ENCODE measurements at places on chromosomes 1 and 21.

DNA sequence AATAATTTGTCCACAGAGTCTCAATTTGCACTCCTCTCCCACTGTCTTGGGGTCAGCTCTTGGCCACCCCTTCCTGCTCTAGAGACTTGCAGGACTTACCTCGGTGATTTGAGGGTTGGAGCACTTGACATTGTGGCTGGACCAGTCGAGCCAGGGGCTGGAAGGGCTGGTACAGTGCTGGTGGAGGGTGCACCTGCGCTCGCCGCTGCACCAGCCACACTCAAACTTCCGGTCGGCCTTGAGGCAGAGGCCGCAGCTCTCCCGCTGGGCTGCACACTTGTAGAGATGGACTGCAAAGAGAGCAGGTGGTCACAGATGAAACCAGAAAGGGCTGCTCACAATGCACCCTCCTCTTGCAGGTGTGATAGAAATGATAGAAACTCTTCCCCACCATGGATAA is 165.0 kb downstream of the PLXNA2 start:
- no peak for DNase-seq

DNA sequence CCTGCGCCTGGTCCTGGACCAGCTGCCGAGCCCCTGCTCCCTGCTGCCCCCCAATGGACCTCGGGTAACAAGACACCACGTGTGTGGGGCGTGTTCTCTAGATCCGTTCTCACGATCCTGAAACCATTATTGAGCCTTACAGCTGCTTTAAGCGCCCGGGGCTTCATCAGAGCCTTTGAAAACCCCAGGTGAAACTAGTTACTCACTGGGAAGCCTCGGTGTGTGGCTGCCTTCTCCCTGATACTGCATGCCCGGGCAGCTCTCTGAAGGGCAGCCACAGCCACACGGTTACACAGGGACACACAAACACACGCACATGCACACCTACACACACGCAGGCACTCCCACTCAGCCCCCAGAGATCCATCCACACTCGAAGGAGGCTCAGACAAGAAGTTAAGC is 5.3 kb downstream of the HES2 start:
- no peak for DNase-seq

- DNase-seq = no peak
Measured at GRCh38 chr1:11151826-11152612, 37.1 kb upstream of the ANGPTL7 start.

GRCh38 chr1:185920602-185921001 is 186.4 kb downstream of the HMCN1 start:
- no peak for DNase-seq

- DNase-seq = peak; percentile 72
Measured at GRCh38 chr1:36576118-36576517, 93.4 kb upstream of the CSF3R start.

DNA sequence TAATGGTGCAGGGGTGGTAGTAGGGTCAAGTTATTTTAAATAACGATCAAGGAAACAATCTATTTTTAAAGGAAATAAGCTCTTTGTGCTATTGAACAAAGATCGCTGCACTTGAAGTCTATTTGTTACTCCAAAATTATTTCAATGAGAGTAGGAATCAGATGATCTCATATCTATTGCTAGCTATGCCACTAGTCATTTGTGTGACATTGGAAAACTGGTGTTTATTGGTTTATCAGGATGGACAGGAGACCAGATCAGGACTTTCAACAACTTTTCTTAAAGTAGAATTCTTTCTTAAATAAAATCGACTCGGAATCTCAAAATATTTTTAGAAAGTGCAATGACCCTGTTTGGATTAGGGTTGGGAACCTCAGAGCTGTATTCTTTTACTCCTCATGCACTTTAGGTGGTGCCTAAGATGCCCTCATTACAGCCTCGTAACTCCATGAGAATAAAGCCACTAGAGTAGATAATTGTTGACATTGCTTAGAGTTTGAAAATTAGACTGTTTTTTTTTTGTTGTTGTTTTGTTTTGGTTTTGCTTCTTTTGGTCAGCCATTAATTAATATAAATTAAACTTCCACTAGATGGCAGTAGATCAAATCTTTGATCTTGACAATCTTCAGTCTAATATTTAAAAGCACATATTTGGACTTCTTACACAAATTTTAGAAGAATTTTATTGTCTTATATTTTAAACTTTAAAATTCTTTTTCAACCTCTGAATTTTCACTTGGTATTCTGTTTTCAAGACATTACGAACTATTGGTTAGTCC is 352.4 kb downstream of the USP25 start:
- DNase-seq = no peak

- DNase-seq = peak; percentile 79
Measured at GRCh38 chr1:233113009-233113879, 162.8 kb downstream of the NTPCR start.

GRCh38 chr21:26246073-26246472 is 75.5 kb upstream of the APP start:
- no peak for DNase-seq

DNA sequence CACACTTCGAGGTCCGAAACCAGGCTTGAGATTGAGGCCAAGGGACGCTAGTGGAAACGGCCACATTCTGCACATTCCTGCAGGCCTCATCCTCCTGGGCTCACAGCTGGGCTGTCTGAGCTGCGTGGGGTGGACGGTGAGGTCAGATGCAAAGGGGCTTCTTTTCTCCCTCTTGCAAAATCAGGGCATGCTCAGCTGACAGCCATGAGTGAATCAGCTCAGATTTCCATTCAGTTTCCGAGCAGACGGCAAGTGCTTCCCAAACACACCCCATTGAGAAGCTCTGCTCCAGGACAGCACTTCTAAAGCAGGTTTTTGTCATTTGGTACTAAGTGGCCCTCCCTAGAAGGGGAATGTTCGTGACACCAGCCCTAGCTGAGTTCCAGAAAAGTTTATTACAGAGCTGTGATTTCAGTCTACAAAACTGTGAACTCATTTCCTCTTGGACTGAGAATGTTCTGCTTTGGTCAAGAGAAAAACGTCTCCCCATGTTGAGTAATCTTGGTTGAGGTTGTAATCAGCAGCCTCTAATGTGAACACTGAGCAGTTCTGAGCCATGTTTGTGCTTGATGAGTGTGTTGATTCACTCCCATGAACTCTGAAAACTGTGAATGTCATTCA is 10.0 kb downstream of the PDPN start:
- DNase-seq = no peak

Measured in upper lobe of right lung (tissue), 1 donor.